ENCODE measurements at places on chromosomes 6 and 20.

- no peak for DNase-seq
These were observed 39.4 kb upstream of the KCNK5 start for GRCh38 chr6:39268721-39269120.

DNA sequence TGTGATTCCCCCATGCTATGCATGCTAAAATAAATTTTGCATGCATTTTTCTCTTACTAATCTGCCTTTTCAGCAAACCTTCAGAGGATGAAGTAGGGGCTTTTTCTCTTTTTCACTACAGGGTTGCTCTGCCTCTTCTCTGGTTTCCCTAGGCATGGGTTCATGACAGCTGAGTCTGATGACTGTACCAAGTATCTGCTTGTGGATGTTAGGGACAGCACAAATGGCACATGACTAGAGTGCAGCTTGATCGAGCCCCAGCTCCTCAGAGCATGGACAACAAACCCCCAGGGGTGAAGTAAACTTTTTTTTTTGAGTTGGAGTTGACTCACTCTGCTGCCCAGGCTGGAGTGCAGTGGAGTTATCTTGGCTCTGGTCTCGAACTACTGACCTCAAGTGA lies 57.1 kb upstream of the GCM1 start:
- DNase-seq: no peak

GRCh38 chr6:22598339-22598738 lies 29.0 kb downstream of the HDGFL1 start:
- DNase-seq: no peak

DNA sequence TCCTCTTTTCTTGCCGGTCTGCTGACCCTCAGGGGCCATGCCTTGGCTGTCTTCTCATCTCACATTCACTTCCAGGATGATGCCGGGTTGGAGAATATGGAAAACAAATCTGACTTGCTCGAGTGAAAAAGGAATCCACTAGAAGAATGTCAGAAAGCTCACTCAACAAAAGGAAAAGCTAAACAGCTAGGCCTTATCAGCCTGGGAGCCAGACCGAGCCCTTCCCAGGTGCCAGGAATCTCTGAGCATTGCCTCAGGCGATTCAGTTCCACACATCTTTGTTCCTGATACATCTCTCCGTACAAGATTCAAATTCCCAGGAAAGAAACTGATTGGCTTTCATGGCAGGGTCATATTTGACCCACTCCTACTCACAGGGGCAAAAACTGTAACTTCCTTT lies 9.2 kb upstream of the OSER1 start:
- DNase-seq: no peak

DNA sequence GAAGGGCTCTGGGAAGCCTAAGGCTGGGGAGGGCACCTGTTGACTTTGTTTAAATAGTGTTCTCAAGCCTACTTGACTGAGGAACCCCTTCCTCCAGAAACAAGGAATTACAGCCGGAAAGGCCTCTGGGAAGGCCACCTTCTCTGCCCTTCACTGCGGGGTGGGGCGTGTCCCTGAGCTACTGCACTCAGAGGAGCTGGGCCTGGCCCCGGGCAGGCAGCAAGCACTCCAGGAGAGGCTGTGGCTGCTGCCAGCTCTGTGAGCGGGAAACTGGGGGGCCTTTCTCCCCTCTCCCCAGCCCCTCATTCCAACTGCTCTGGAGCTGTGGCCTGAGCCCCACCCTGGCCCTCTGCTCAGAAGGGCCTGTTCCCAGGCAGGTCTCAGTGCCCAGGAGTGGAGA lies 4.0 kb upstream of the OSBPL2 start:
- no peak for DNase-seq

Data from HTR-8/SVneo (cell line).